Endothelial cell of umbilical vein (primary cell): ENCODE measurements at places on chromosomes 5 and 9. TPM values are rescaled to one million over a fixed set of nuclear protein-coding genes. Genes with fewer than 3 reads are reported as not detected.
A peak's percentile ranks its signal among the peaks of the same experiment; 100 is the strongest.

DNA sequence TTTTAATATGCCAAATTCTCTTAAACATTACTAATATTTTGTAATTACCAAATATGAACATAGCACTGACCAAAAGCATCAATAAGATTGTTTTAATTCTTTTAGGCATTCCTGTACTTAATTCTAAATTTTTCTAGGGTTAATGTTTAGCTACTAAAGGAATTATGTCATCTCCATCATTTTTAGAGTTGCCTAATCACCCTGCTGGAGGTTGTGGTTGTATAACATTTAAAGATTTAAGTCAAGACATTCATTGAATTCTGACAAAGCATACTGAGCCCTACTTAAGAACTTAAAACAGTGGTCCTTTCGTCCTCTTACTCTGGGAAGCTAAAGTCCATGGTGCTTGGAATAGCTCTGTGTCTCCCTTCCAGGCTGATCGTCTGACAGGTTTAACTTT, 28.1 kb upstream of the DAB2 start:
- DNase-seq: no peak

Gene LCN2
- not detected in 2 replicates for polyA plus RNA-seq

GRCh38 chr5:141363952-141364660, at the start of gene PCDHGA5:
PCDHGA5 (plus strand) TSS chr5:141364162; CDS start chr5:141364331, 169 bp downstream.
- no peak for DNase-seq

DNA sequence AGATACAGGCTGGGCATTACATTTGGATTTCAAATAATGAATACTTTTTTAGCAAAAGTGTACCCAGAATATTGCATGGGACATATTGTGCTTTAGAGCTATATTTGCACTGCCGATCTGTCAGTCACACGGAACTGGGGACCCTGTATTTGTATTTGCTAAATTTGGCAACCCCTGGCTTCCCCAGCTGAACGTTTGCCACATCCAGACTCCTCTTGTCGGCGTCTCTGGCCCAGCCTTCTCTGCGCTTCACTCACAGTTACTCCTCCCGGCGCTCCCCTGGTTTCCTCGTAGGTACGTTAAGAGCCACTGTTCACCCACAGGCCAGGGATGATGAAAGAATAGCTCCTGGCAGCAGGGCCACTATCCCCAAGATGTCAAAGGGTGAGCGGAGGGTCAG, 58.7 kb downstream of the NSUN2 start:
- no peak for DNase-seq

DNA sequence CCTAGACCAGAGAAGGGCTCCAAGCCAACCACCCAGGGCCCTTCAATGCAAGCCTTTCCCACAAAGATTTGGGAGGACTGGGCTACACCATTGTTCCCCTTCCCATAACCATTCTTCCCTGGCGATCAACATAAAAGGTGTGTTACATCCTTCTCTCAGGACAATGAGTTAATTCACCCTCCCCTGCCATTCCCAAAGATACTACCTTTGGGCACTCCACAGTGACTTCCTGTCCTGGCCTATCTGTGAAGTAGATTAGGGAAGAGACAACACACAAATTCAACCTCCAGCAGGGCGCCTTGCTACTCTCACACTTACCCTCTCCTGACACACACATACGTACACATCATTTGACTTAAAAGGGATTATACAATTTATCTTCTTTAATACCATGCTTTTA, 23.2 kb upstream of the IL17B start:
- no peak for DNase-seq

Gene SPATA31E1
- polyA plus RNA-seq: not detected in 2 replicates

Gene SPINK13
- not detected in 2 replicates for polyA plus RNA-seq

- peak; percentile 96 for DNase-seq
These were observed 175.9 kb downstream of the MAN2A1 start for GRCh38 chr5:109865637-109866036.

GRCh38 chr9:134214766-134215419, 50.5 kb upstream of the RNU6ATAC start:
- DNase-seq: no peak

DNA sequence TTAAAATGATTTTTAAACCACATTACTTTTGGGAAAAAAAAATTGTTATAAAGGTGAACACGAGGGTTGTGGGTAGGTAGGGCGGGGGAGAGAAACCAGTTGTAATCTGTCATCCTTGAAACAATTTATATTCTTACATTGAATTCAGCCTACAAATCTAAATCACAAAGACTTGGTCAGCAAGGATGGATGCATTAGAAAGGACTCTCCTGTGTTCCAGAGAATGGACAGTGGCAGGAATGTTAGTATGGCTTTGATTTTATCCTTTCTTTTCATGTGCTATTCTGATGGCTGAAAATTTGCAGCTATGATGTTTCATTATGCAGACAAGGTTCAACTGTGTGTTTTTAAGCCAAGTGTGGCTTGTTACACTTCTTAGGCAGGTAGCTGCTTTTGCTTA, 234.7 kb downstream of the SLF1 start:
- DNase-seq: no peak

GRCh38 chr5:154740483-154740882, 14.7 kb upstream of the LARP1 start:
- no peak for DNase-seq

DNA sequence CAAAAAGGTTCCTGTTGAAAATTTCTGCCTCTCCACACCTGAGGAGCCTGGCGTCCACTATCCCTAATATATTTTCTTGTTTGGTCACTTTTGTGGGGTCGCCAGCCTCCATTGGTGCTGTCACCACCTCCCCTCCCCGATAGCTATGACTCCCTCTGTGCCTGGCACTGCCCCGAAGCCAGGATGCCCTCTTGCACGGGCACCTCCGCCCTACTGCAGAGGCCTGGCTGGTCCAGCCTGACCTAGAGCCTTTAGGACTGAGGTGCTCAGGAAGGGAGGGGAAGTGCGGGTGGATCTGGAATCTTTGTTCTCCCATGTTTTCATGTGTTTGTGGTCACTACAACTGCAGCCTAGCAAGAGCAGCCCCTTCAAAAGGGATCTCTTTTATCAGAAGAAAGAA, 62.6 kb downstream of the WNK2 start:
- no peak for DNase-seq

GRCh38 chr5:119752921-119753886, 123.8 kb downstream of the FAM170A start:
- DNase-seq: no peak

Gene ADRB2
- 0.88 and 0.96 TPM in 2 replicates for polyA plus RNA-seq

- DNase-seq: peak; percentile 29
These were observed 68.2 kb upstream of the ITGA2 start for GRCh38 chr5:52920929-52921328.

GRCh38 chr5:73433982-73434342, 14.6 kb downstream of the FOXD1 start:
- DNase-seq: no peak

- DNase-seq: no peak
These were observed 22.1 kb upstream of the MARCHF6 start for GRCh38 chr5:10331341-10331796.

DNA sequence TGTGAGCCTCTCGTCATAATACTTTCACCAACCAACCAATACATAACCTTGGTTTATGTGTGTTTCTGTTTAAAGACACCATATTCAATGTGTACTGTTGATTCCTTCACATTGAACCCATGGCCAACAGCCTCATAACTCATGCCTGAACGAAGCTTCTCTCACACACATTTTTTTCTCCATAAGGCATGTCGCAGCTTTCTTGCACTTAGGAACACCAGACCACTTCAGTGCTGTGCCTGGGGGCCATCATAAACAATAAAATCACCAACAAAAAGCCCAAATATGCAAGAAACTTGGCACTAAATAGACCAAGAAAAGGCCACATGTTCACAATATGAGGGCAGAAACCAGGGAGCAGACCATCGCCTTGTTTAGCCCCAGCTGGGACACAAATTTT, 192.2 kb downstream of the ROR2 start:
- DNase-seq: no peak
